ENCODE measurements at places on chromosomes 3 and 15.

DNA sequence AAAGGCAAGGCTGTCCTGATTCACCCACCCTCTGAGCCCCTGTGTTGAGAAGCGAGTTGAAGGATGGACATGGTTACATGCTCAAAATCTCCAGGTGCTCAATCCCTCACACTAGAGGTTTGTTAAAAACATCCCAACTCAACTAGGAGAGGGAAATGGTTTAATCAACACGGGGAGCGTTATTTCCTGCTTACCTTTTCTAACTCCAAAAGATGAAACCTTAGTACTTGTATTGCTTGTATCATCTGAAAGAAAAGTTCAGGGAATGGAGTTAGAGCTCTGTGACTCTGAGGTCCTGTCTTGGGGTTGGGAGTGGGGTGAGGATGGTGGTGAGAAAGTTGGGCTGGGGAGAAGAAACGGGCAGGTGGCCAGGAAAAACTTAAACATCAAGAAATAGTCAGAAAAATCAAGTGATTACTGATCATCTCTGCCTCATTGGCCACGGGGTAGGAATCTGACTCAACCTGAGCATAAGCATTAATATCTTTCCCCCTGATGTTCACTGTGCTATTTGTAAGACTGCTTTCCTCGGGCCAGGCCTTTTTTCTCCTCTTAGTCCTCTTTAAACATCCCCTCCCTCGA lies 5.9 kb downstream of the MEIS2 start:
- DNase-seq, result no peak

GRCh38 chr15:43872416-43873020 lies 45.7 kb downstream of the WDR76 start:
- DNase-seq, result peak; percentile 28

DNA sequence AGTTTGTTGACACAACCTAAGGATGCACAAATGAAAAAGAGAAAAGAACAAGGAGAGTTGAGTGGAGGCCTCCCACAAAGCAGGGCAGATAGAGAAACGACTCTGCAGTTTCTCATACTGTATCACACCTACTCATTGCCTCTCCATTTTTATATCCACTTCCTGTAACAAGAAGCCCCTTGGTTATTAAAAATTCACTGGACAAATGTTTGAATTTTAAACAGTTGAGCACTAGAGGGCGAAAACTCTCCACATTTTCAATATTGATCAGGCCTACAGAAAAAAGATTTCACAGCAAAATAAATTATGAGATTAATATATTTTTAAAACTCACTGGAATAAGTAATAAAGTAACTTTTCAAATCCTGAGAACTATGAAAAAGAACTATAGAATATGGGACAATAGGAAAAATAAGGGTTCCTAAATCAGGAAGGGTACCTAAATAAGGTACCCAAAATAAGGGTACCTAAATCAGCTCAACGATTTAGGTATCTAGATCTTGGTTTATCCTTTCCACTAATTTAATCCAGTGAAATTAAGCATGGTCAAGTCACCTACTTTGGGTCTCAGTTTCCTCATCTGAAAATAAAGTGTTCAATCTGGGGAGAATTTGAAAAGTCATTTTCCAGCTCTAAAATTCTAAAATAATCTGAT lies 47.0 kb upstream of the PPIB start:
- DNase-seq, result peak; percentile 7

DNA sequence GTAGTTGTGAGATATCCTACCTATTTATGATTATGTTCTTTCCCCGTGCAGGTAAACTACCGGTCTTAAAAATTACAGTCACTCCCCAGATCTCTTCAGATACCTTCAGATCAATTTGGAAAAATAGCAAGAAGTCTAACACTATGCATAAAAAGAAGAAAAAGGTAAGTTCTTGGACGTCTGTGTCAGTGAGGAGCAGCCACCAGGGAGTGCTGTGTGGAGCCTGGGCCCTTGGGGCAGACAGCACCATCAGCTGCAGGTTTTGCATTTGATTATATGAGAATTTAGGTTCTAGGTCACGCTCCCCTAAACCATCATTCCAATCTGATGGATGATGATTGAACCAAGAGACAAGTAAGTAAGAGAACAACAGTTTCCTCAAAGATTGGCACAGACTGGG lies 8.9 kb upstream of the RNF7 start:
- DNase-seq, result no peak
